NCI-H1105 treated with DMSO at 0.1 percent for 48 hours (cell line): ENCODE measurements at places on chromosomes 1 and 21.

GRCh38 chr1:201137579-201138310 is 10.8 kb upstream of the ASCL5 start:
- no peak for DNase-seq

DNA sequence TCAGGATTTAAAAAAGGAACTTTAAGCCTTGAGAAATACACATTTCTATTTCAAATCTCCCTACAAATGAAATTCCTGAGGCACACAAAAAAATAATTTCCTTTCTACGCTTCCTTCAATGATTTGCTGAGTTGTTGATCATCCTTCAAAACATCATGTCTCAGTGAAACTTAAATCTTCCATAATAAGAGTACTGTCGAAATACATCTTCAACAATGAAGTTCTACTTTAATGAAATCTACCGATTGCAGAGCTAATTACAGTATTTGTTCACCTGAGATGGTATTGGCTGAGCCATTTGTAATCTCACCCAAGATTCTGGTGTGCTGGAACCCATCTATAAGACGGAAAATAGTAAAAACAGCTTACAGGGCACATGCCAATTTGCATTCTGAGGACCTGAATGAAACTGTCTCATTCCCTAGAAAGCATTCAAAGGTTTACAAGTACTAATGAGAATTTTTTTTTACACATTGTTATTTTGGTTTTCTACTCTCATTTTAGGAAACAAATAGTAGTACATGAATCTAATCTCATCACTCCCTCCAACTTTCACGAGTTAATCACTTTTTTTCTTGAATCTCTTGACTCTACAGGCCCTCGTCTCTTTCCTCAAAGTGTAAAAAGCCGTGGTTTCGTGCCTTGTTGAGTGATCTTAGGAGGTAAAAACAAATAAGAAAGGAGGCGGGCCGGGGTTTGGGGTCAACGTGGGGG is 1.1 kb downstream of the CHML start:
- no peak for DNase-seq

DNA sequence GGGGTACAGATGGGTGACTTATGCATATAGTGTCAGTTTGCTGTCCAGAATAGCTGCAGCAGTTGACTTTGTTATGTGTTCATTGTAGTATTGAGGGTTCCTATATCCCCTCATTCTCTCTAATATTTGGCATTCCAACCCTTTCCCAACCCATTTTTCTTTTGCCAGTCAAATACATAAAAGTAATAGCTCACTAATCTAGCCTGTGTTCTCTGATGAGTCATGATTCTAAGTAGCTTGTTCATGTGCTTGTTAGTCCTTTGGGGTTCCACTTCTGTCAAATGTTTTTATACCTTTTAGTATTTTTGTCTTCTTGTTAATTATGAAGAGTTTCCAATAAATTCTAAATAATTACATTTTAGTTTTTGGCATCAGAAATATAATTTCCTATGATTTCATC is 99.2 kb upstream of the MROH9 start:
- no peak for DNase-seq

GRCh38 chr1:43509740-43510375 is 20.8 kb upstream of the PTPRF start:
- DNase-seq = no peak

- no peak for DNase-seq
Observed at GRCh38 chr1:184866586-184866985, 107.7 kb downstream of the NIBAN1 start.

GRCh38 chr1:172320733-172321132 is 99.8 kb upstream of the C1orf105 start:
- no peak for DNase-seq
